ENCODE measurements at places on chromosomes 3 and 15.

DNA sequence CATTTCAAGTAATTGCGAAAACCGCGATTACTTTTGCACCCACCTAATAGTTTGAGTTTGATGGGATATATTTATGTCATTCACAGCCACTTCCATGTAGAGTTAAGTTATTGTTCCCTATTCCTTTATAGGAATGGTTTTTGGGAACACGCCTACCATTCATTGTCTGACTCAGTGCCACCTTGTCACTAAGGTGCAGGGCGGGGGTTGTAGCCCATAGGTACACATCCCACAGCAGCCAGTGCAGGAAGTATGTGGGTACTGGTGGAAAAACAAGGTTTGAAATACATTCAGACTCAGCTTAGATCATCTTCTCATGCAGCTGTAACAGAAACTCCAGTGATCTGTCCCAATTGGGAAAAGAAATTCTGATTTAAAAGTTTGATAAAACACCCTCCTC, 48.2 kb upstream of the CFAP161 start:
- H3K4me3 ChIP-seq = no peak overlapping the region
- no peaks in the 10 kb centered on the region for H3K27me3 ChIP-seq
- no peaks in the 10 kb centered on the region for H3K36me3 ChIP-seq
- H3K4me1 ChIP-seq = no peaks in the 10 kb centered on the region
- H3K27ac ChIP-seq = no peak overlapping the region
- DNase-seq = no peak

- peaks cover 5% of the 10 kb centered on the region for H3K4me1 ChIP-seq
- no peak for DNase-seq
- no peaks in the 10 kb centered on the region for H3K27me3 ChIP-seq
- H3K27ac ChIP-seq = no peak overlapping the region
Measured at GRCh38 chr3:150251187-150252062, 156.7 kb upstream of the TSC22D2 start.

- no peak overlapping the region for H3K4me3 ChIP-seq
- no peak for DNase-seq
- no peaks in the 10 kb centered on the region for H3K36me3 ChIP-seq
- no peak overlapping the region for H3K27ac ChIP-seq
- H3K4me1 ChIP-seq = peaks cover 20% of the 10 kb centered on the region
Measured at GRCh38 chr15:98878172-98878571, 129.4 kb downstream of the PGPEP1L start.

- no peaks in the 10 kb centered on the region for H3K36me3 ChIP-seq
- H3K27me3 ChIP-seq = peaks cover 10% of the 10 kb centered on the region
- DNase-seq = no peak
- H3K4me3 ChIP-seq = no peak overlapping the region
- H3K27ac ChIP-seq = no peak overlapping the region
Measured at GRCh38 chr3:125062904-125063618, 7.3 kb upstream of the HEG1 start.

GRCh38 chr15:67836134-67836455, 3.8 kb downstream of the RNU6-1 start:
- H3K27ac ChIP-seq = no peak overlapping the region
- H3K4me3 ChIP-seq = peak overlapping the region; percentile 62
- peaks cover 16% of the 10 kb centered on the region for H3K27me3 ChIP-seq
- peaks cover 5% of the 10 kb centered on the region for H3K4me1 ChIP-seq
- H3K36me3 ChIP-seq = no peaks in the 10 kb centered on the region

DNA sequence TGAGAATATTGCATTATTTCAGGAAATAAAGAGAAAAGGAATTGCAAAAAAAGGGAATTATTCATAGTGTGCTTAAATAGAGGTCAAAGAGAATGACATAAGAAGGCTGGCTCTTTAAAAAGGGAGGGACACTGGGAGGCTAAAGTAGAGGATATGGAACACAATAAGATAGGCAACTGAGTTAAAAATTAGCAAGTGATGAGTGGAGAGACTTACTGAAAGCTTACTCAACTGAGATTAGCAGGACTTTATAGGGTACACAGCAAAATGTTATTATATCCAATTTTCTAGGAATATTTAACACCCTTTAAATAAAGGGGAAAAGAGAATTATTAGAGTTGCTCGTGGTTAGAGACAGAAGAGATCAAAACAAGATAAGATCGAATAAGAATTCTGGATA, 375.2 kb downstream of the LSAMP start:
- no peak overlapping the region for H3K4me3 ChIP-seq
- no peaks in the 10 kb centered on the region for H3K36me3 ChIP-seq
- H3K4me1 ChIP-seq = no peaks in the 10 kb centered on the region
- H3K27ac ChIP-seq = no peak overlapping the region
- DNase-seq = no peak

DNA sequence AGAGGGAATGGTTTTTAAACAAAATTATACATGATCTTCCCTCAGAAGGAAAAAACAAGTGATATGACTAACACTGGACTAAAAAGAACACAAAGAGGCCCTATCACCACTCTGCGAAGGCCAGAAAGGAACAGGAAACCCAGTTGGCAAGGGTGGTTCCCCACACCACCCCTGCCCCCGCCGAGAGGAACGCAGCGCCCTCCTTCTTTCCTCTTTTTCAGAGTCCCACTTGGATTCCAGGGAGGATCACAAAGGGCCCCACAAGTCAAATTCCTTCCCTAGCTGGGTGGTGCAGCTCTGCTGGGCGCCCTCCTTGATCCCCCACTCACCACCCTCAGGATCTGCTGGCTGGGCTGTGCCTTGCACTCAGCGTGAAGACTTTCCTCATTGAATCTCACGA, 29.8 kb downstream of the PLA1A start:
- H3K36me3 ChIP-seq = no peaks in the 10 kb centered on the region
- H3K27ac ChIP-seq = no peak overlapping the region
- H3K4me3 ChIP-seq = no peak overlapping the region
- H3K27me3 ChIP-seq = no peaks in the 10 kb centered on the region

GRCh38 chr15:58469432-58470353, 37.9 kb downstream of the LIPC start:
- no peak overlapping the region for H3K27ac ChIP-seq
- no peaks in the 10 kb centered on the region for H3K36me3 ChIP-seq
- H3K4me3 ChIP-seq = no peak overlapping the region
- peaks cover 28% of the 10 kb centered on the region for H3K4me1 ChIP-seq
- no peaks in the 10 kb centered on the region for H3K27me3 ChIP-seq
- no peak for DNase-seq

DNA sequence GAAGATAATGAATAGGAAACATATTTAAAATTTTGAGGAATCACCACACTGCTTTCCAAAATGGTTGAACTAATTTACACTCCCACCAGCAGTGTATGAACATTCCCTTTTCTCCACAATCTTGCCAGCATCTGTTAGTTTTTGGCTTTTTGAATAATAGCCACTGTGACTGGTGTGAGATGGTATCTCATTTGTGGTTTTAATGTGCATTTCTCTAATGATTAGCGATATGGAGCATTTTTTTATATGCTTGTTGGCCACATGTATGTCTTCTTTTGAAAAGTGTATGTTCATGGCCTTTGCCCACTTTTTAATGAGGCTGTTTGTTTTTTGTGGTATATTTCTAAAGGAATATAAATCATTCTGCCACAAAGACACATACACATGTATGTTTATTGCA, 166.3 kb downstream of the NECTIN3 start:
- H3K4me1 ChIP-seq = no peaks in the 10 kb centered on the region
- DNase-seq = no peak
- no peaks in the 10 kb centered on the region for H3K36me3 ChIP-seq
- H3K27ac ChIP-seq = no peak overlapping the region

- H3K27ac ChIP-seq = no peak overlapping the region
- no peaks in the 10 kb centered on the region for H3K27me3 ChIP-seq
- no peak for DNase-seq
- no peak overlapping the region for H3K4me3 ChIP-seq
- H3K4me1 ChIP-seq = no peaks in the 10 kb centered on the region
Measured at GRCh38 chr15:63206079-63206478, 16.7 kb downstream of the RAB8B start.

GRCh38 chr15:82021992-82022391, 23.8 kb downstream of the MEX3B start:
- H3K27me3 ChIP-seq = no peaks in the 10 kb centered on the region
- H3K27ac ChIP-seq = no peak overlapping the region
- no peaks in the 10 kb centered on the region for H3K4me1 ChIP-seq
- no peaks in the 10 kb centered on the region for H3K36me3 ChIP-seq
- H3K4me3 ChIP-seq = no peak overlapping the region

DNA sequence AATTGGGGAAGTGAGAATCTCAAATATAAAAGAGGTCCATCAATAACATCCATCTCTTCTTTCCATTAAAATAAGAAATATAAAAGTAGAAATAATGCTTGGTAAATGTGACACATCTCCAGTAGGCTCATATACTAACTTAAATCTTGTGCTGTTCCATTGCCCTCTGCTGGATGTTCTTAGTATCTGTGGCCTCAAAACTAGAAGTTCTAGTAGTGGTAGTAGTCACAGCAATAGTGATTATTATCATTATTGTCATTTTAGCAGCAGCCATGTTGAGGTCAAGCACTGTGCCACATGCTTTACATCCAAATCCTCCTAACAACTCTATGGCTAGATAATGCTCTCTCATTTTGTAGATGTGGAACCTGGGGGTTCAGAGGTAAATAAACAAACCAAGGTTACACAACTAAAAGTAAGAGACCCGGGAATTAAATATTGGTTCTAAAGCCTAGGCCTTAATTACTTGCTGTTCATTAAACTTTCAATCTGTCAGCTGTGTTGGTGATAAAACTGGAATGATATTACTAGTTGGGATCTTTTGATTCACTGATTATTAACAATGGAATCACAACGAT, 20.2 kb upstream of the BTLA start:
- no peaks in the 10 kb centered on the region for H3K27me3 ChIP-seq
- H3K4me1 ChIP-seq = peaks cover 7% of the 10 kb centered on the region

GRCh38 chr3:99901200-99901926, 83.7 kb downstream of the CMSS1 start:
- DNase-seq = no peak
- H3K27me3 ChIP-seq = no peaks in the 10 kb centered on the region
- no peak overlapping the region for H3K4me3 ChIP-seq

DNA sequence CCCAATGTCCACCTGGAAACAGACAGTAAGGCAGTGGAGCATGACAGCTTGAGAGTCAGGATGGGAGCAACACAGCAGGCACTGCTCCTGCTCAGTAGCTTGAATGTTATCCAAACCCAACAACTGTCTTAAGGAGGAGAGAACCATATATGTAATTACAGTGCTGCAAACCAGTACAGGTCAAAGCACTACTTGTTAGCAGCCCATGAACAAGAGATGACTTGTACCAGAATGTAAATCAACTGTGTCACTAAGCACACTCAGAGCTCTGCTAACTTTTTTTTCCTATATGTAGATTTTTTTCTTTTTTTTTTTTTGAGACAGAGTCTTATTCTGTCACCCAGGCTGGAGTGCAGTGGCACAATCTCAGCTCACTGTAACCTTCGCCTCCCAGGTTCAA, 87.1 kb downstream of the ANO10 start:
- no peak for DNase-seq
- H3K27me3 ChIP-seq = no peaks in the 10 kb centered on the region
- H3K4me1 ChIP-seq = peaks cover 4% of the 10 kb centered on the region
- H3K36me3 ChIP-seq = no peaks in the 10 kb centered on the region
- no peak overlapping the region for H3K27ac ChIP-seq

- H3K27me3 ChIP-seq = no peaks in the 10 kb centered on the region
- H3K27ac ChIP-seq = no peak overlapping the region
- no peaks in the 10 kb centered on the region for H3K4me1 ChIP-seq
Measured at GRCh38 chr3:142209655-142210054, 15.7 kb downstream of the GK5 start.

DNA sequence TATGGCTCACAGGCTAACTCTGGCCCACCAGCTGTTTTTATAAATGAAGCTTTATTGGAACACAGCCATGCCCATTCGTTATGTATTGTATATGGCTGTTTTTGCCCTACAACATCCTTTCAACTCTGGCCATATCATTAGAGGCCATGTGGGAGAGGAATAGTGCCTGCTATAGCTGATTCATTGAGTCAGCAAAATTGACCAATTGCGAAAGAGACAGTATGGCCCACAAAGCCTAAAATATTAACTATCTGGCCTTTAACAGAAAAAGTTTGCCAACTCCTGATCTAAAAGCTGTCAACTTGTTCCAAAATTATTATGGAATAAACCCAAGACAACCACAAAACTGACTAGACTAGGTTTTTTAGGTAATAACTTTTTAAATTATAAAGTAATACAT, 1.4 kb downstream of the NR1I2 start:
- no peaks in the 10 kb centered on the region for H3K27me3 ChIP-seq
- H3K36me3 ChIP-seq = no peaks in the 10 kb centered on the region
- no peak overlapping the region for H3K4me3 ChIP-seq
- H3K4me1 ChIP-seq = peaks cover 22% of the 10 kb centered on the region

GRCh38 chr3:73571238-73571794, 53.4 kb downstream of the PDZRN3 start:
- no peaks in the 10 kb centered on the region for H3K36me3 ChIP-seq
- no peak overlapping the region for H3K27ac ChIP-seq
- H3K27me3 ChIP-seq = no peaks in the 10 kb centered on the region
- H3K4me3 ChIP-seq = no peak overlapping the region
- no peak for DNase-seq
- peaks cover 25% of the 10 kb centered on the region for H3K4me1 ChIP-seq

- no peak overlapping the region for H3K27ac ChIP-seq
- H3K27me3 ChIP-seq = no peaks in the 10 kb centered on the region
- no peak for DNase-seq
- H3K4me3 ChIP-seq = no peak overlapping the region
- H3K4me1 ChIP-seq = no peaks in the 10 kb centered on the region
Measured at GRCh38 chr15:67389975-67390374, 131.0 kb upstream of the C15orf61 start.

DNA sequence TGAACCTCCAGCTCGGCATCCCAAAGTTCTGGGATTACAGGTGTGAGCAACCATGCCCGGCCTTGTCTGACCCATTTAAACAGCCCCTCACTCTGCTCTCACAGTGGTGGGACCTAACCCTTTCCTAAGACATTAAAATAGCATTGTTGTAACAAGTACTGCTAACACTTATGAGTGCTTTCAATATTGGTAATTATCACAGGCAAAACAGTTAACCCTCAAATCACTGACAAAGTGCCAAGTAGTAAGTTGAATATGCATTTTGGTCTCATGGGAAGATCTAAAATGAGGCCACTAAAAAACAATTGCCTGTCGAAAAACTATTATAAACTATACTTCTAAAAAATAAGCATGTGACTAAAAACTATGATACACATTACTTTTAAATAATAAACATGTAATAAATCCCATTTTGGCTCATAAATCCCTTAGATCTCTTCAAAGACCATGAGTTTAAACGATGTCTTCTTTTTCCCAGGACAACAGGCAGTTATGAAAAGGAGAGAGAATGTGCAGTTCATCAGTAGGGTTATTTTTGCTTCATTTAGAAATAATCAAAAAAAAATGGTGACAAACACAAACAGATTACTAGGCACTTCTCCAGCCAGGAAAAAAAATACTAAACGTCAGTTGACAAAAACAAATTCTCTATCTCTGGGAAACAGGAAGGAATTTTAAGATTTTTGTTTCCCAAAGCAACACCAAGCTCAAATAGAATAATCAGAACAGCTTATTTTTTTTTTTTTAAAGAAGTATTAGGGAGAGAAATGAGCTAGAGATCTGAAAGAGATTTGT, 95.4 kb downstream of the RFTN1 start:
- no peaks in the 10 kb centered on the region for H3K27me3 ChIP-seq
- no peak for DNase-seq
- no peak overlapping the region for H3K27ac ChIP-seq
- H3K4me3 ChIP-seq = no peak overlapping the region
- H3K36me3 ChIP-seq = no peaks in the 10 kb centered on the region
